ENCODE measurements at places on chromosomes 2 and 18.

DNA sequence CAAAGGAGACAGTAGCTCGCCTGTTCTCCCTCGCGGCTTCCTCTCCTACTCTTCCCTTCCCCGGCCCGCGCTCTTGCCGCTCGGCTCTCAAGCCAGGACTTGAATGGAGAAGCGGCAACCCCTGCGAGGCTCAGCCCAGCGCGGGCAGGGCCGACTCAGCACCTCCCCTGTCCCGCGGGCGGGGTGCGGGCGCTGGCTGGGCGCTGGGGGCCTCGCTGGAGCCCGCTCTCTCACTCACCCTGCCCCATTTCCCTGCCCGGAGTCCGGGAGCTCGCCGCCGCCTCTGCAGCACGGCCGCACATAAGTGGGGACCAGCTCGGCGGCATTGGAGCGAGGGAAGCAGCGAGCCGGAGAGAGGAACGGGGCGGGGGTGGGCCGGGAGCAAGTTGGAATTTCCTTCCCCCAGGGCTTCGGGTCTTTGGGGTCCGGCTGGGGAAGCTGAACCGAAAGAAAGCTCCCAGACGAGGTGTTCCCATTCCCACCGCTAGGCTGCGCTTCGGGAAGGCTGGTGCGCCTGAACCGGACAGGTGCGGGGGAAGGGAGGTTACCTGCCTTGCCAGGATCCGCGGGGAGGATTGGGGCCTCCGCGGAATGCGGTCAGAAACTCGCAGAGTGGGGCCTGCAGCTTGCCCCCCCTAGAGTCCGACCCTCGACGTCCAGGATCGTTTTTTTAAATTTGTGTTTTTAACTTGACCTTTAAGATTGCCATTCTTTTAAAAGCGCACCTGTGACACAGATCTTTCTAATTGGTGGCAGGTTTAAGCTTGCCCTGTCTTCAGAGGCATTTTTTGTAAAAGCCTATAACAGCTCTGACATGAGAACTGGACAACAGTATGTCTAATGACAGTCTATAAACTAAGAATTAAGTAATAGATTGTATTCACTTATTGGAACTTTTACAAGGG lies at the start of gene COBLL1:
COBLL1 (minus strand) TSS at position 105 of the 905 bp plus-strand sequence. CDS start 627 bp downstream, outside the sequence.
- DNase-seq = peak; percentile 59

DNA sequence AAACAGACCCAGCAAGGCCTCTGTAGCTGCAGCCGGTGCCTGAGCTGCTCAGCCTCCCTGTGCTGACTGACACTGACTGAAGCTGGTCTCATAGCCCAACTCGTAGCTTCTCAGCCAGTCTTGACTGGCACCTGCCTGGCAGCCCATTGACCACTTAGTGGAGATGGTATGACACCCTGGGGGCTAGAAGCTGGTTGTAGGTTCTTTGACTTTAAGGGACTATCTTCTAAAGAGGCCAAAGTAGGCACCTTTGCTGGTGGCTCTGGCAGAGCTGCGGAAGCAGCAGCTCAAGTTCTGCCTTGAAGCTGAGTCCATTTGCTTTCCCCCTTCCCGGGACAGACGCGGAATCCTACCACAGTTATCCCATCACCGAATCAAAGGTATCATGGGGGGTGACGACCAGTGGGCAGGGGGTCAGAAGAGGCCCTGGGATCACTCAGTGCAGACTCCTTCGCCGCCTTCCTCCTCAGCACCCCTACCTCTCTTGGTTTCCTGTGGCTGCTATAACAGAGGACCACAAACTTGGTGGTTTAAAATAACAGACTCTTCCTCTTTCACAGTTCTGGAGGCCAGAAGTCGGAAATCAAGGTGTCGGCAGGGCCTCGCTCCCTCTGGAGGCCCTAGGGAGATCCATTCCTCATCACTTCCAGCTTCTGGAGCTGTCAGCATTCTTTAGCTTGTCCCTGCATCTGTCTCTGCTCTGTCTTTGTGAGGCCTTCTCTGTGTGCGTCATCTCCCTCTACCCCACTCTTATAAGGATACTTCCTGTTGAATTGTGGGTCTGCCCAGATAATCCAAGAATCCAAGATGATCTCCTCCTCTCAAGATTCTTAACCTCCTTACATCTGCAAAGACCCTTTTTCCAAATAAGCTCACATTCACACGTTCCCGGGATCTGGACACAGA lies 13.7 kb upstream of the FOSL2 start:
- DNase-seq = no peak

DNA sequence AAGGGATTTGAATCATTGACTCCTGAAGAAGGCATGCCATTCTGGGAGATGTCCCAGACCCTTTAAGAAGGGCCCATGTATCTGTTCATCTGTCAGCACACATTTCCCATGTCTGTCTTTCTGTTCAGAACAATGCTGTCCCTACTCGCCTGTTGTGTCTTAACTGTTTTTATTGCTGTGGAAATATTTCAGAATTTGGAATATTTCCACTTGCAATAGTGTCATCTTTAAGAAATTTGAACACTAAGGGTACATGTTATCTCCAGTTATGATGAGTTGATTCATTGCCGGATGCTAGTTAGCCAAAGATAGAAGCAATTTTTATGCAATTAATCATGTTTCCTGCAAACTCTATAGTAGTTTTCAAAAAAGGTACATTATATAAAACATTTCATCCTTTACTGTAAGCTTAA lies 36.9 kb upstream of the NT5C1B start:
- DNase-seq = no peak

DNA sequence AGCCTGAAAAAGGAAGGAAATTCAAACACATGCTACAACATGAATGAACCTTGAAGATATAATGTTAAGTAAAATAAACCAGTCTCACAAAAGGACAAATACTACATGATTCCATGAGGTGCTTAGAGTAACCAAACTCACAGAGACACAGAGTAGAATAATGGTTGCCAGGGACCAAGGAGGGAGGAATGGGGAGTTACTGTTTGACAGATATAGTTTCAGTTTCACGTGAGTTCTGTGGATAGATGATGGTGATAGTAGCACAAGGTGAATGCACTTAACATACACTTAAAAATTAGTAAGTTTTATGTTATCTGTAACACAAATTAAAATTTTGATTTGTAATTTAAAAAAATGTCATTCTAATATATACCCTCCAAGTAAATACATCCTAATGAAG lies 106.9 kb upstream of the ACVR1C start:
- DNase-seq = no peak

- DNase-seq = no peak
Observed at GRCh38 chr18:41731884-41732283, 223.2 kb upstream of the PIK3C3 start.

DNA sequence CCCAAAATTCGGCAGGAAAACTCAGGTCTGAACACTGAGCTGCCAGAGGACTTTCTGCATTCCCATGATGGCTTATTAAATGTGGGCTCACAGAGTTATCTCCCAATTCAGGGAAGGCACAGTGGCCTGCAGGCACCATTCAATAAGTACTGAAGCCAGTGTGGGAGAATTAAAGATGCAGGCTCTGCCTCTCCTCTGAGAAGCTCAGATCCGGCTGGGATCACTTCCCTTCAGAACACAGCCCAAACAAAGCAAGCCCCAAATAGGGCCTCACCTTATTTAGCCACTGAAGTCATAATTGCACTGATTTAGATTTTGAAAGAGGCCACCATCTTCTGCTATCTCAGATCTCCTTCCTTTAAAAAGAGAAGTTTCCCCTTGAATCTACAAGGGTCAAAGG lies 94.3 kb downstream of the MAPK4 start:
- no peak for DNase-seq

DNA sequence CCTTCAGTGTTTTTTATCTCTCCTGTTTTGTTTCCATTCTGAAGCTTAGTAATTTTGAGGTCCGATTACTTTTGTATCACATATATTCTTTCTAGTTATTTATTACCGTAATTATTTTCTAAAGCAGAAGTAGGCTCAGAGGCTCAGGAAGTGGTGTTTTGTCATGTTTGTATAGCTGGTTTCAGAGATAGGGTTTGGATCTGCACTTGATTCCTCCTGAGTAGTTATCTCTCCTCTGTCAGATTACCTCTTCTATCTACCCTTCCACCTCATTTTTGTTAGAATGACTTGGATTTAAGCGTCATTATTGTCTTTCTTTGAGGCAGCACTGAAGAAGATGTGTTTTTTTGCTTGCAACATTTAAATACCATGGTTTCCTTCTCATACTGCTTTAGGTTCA lies 95.4 kb downstream of the MTA3 start:
- DNase-seq = no peak

- no peak for DNase-seq
Observed at GRCh38 chr2:42372474-42373200, 11.6 kb upstream of the COX7A2L start.

- no peak for DNase-seq
Observed at GRCh38 chr18:26457611-26458353, 90.6 kb downstream of the KCTD1 start.

GRCh38 chr2:150644298-150645067 lies 157.0 kb upstream of the RND3 start:
- no peak for DNase-seq

DNA sequence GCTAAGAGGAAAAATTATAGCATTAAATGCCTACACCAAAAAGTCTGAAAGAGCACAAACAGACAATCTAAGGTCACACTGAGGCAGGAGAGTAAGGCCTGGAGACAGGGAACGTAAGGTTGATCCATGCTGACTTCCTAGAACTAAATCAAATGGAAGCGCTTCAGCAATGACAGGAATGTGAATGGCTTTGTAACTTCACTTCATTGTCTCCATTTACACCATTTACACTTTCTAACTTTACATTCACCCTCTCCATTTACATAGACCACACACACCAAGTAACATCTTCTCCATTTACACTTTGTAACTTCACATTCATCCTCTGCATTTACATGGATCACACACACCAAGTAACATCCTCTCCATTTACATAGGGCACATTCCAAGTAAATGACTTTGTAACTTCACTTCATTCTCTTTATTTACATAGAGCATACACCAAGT lies 103.1 kb upstream of the SPATS2L start:
- DNase-seq = no peak

DNA sequence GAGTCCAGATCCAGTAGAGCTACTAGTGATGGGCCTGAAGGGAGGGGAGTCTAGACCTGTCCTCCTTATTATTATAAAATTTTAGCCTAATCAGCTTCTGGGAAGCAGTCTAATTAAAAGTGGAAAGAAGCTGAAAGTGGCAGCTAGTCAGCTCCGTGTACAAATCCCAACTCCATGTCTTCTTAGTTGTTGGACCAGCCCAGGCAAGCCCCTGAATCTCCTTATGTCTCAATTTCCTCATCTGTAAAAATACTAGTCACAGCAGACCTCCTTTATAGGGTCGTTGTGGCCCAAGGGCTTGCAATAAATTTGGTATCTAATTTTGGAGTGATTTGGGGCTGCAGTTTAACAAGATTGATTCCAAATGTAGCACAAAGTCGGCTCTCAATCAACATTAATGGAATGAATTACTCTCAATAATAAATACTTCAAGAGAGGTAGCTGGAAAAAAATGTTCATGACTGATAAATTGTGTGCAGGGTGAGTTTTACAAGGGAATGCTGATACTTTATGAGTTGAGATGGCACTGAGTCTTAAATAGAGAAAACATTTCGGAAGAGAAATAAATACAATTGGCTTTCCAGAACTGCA lies 118.3 kb upstream of the NDUFV2 start:
- DNase-seq = no peak

Measured in GM13976 (cell line).